ENCODE measurements at places on chromosomes 3 and 15. TPM values are rescaled to one million over a fixed set of nuclear protein-coding genes. Genes with fewer than 3 reads are reported as not detected.

ZCWPW2 gene
- 0.25 TPM for total RNA-seq

IL16 gene
- not detected for total RNA-seq

IL17RB gene
- total RNA-seq, result 0.83 TPM

FBXO40 gene
- not detected for total RNA-seq

AADACL2 gene
- not detected for total RNA-seq

TRMT10C gene
- total RNA-seq, result 33.1 TPM

KLHL6 gene
- not detected for total RNA-seq

TMEM266 gene
- total RNA-seq, result 0.25 TPM

ZBED2 gene
- total RNA-seq, result 0.20 TPM

CLDN16 gene
- total RNA-seq, result 0.03 TPM

SCN5A gene
- 1.6 TPM for total RNA-seq

CKMT1A gene
- total RNA-seq, result 2.8 TPM

All from A549 treated with Hydrocortisone at 1 μM for 4 hours (cell line).